GM18507 (cell line): ENCODE measurements at places on chromosomes 12 and 14.

GRCh38 chr12:46554460-46554859 is 181.9 kb upstream of the SLC38A2 start:
- DNase-seq: no peak

GRCh38 chr12:14643251-14643650 is 53.1 kb downstream of the GUCY2C start:
- DNase-seq: no peak

DNA sequence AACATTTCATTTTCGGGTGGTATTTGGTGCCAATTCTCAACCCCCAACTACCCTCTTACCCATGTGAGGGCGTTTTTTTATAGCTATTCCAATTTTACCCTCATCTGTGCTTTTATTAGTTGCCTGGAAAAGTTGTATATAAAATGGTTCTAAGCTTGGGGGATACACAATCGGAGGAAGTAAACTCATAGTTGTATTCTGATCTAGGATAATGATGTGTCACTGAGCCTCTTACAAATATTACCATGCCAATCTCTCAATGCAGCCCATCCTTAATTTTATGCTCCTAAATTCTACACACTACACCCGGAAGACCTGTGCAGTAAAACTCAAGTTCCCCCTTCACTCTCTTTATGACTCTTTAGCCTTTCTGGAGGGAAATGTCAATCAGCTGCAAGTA is 1206.5 kb upstream of the FLRT2 start:
- DNase-seq: no peak

DNA sequence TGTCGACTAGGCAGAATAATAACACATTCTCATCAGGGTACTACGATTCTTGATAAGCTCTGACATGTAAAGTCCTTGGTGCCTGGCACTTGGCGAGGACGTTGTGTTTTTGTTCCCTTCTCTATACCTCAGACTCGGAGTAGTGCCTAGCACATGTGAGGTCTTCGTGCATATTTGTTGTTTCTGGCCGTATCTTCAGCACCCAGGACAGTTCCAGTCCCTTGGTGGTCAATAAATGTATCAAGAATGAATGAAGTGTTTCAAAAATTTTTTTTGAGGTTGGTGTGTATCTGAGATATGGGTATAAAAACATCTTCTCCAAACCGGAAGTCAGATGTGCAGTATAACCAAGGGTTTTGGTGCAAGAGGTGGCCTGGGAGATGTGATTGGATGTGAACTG is 198.2 kb downstream of the AACS start:
- DNase-seq: no peak

DNA sequence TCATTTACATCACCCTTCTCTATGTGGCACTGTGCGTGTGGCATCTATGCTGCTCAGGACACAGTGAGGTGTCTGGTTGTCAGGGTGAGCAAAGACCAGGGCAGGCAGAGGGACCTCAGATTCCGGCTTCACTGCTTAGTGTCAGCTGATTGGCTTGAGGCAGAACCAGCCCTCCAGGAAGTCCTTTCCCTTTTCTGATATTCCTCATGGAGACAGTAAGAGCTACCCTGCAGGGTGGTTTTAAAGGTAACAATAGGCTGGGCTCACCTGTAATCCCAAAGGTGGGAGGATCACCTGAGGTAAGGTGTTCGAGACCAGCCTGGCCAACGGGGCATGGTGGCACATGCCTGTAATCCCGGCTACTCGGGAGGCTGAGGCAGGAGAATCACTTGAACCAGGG is 129.3 kb upstream of the AMIGO2 start:
- DNase-seq: no peak

- DNase-seq: no peak
Measured at GRCh38 chr12:5192726-5193125, 149.0 kb downstream of the KCNA5 start.

DNA sequence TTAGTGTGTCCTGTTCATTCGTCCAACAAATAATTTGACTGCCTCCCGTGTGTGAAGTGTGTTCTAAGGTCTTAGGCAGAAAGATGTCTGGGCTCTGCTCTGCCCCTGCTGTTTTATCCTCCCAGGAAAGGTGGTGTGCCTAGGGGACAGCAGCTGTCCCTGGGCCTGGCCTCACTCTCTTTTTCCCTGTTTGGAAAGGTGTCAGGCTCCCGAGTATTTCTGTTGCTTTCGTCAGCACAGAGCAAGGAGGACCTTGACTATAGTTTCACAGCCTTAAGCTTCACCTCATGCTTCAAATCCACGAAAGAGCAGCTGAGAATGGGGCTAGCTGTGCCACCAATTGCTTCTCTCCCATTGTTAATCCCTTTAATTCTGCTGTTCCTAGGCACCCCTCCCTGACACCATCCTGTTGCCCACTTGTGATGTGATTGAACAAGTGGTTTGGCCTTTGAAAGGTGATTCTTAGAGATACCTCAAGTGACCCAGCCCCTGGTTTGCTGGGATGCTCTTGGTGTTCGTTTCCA is 54.2 kb downstream of the TGFB3 start:
- DNase-seq: no peak

DNA sequence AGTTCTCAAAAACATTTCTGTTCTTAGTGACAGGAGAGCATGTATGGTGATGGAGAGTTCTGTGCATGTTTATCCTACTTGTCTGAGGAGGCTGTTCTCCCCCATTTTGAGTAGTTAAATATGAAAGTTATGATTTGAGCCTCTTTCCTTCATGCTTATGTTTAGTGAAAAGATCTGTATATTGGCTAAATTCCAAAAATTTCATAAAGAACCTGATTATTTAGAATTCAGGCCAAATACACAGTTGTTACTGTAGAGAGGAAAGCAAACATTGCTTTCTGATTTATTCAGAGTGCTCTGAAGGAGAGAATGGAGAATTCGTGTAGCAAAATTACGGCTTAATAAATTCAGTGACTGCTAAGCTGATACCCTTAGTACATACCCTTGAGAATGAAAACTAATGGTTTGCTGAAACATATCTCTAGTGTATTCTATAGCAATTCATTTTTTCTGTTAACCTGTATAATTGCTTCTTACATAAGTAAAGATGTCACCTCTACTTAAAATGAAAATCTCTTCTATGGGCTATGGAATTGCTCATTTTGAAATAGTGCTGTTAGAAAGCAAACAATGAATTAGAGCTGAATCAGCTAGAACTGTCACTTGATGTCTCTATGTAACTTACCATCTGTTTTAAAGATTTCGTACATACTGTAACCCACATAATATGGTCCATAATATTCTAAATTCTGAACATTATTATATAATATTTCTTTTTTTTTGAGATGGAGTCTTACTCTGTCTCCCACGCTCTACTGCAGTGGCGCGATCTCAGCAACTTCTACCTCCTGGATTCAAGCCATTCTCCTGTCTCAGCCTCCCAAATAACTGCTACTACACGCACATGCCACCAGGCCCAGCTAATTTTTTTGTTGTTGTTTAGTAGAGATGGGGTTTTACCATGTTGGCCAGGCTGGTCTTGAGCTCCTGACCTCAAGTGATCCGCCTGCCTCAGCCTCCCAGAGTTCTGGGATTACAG is 417.0 kb upstream of the RGS6 start:
- DNase-seq: no peak

DNA sequence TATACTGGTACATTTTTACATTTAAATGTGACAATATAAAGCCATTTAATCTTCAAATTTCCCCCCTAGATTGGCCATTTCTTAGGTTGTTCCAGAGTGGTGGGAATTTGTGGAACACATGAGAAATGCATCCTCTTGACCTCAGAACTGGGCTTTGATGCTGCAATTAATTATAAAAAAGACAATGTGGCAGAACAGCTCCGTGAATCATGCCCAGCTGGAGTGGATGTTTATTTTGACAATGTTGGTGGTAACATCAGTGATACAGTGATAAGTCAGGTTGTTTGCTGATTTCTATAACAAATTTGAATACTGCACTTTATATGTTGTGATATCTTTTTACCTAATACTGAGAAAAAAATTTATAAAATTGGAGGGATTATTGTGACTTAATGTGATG is 7.6 kb upstream of the ZNF410 start:
- no peak for DNase-seq

DNA sequence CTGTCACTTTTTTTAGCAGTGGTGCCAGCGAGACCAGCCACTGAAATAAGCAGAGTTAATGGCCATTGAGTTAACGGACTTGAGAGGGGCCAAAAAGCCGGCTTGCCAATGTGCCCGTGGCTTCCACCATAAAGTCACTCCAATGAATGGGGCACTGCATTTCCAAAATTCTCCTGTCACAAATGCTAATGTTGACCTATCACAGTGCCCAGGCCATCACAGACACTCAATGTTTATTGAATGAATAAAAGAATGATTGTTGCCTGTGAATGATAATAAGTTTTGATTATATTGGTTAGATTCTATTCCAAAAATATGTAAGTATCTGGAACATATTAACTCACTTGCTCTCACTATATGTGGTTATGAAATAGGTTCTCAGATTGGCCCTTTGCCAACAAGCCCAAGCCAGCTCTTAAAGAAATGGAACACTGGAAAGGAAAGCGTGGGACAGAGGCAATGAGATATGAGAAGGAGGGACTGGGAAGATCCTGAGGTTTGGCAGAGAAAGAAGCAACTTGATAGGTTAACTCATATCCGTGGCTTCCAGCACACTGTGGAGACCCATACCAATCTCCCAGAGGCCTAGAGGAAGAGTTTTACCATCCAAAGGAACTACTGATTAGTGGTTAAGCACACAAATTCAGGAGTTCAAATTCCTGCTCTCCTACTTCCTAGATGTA is 108.7 kb downstream of the BTG1 start:
- DNase-seq: no peak

- no peak for DNase-seq
Measured at GRCh38 chr14:80659783-80660182, 281.8 kb downstream of the CEP128 start.

GRCh38 chr14:29035134-29035533 is 268.5 kb downstream of the FOXG1 start:
- no peak for DNase-seq

- DNase-seq: no peak
Measured at GRCh38 chr12:24630446-24630845, 318.5 kb downstream of the BCAT1 start.

- no peak for DNase-seq
Measured at GRCh38 chr12:27607591-27607990, 83.6 kb downstream of the PPFIBP1 start.

- DNase-seq: no peak
Measured at GRCh38 chr14:96095581-96096476, 56.7 kb downstream of the C14orf132 start.

GRCh38 chr14:75409316-75410205 is 18.3 kb upstream of the JDP2 start:
- DNase-seq: no peak

- no peak for DNase-seq
Measured at GRCh38 chr12:18151036-18151435, 61.0 kb upstream of the RERGL start.
